Activated CD4-positive, alpha-beta T cell treated with anti-CD3 and anti-CD28 coated beads, Interleukin-2, amount 50 U/mL, for 24 hours (primary cell): ENCODE measurements at places on chromosomes 3 and 15.

GRCh38 chr3:36814066-36814717 lies 49.8 kb upstream of the DCLK3 start:
- no peak for DNase-seq

- DNase-seq, result no peak
Measured at GRCh38 chr15:70220490-70221096, 122.9 kb upstream of the TLE3 start.

GRCh38 chr15:88990185-88990679 lies 77.1 kb upstream of the MFGE8 start:
- DNase-seq, result no peak

DNA sequence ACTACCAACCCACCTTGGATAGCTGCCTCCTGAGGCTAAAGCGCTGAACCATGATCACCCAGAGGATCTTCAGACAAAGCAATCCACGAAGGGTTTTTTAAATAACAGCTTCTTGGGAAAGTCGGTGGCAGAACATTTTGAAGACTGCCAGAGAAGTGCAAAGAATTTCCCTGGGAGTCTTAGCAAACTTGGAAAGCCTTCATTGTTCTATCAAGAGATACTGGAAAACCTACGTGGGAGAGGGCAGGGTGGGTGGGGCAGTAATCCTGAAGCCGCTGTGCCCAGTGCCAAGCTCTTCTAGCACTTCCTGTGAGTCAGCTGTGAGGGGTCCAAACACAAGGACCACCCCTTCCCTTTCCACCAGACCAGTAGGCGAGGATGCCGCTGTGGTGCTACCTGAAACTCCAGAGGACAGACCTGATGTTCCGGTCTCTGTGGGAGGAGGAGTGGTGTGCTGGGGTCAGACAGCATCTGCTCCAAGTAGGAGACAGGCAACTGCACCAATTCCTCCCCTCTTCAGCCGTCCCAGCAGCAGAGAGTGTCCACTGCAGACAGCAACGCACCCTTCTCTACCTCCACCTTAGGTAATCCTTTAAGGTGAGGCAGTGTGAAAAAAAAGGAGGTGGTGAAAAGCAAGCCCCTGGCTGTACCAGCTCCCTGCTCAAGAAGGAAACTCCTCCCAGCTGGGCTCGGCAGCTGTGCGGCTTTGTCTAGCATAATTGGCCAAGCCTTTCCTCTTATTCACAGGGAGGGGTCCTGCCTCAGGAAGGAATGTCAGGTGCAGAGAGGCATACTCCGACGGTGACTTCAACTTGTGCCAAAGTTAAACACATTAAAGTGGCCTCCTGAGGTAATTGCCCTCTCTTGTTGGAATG lies 99.0 kb downstream of the TMCC1 start:
- no peak for DNase-seq
